Stimulated activated CD4-positive, alpha-beta T cell treated with anti-CD3 and anti-CD28 coated beads, Interleukin-4, amount 100 ng/mL, for 24 hours (primary cell): ENCODE measurements at places on chromosomes 4 and X.

GRCh38 chrX:29518100-29518499 is 697.3 kb upstream of the MAGEB2 start:
- no peak for DNase-seq

DNA sequence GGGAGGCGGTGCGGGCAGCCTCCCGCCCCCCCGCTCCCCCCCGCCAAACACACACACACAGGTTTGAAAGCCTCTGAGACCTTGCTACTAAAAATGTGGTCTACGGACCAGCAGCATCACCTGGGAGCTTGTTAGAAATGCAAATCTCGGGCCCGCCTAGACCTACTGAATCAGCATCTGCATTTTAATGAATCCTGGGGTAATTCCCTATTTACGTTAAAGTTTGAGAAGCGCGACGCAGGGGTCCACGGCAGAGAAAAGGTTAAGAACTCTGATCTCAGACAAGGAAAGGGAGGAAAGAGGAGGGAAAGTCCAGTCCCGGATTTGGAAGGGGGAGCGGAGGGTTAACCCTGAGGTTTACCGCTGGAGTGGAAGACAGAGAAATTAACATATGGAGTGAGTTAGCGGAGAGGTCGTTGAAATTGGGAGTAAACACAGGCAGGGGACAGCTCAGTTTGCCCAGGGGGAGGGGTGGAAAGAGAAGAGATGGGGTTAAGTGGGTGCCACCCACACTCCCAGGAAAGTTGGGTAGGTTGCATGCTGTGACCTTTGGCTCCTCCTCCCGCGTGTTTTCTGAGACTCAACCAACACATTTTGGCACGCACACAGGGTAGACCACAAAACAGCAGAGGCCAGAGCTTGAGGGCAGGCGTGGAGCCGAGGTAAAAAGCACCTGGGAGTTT is 483.6 kb downstream of the BCOR start:
- peak; percentile 81 for DNase-seq

DNA sequence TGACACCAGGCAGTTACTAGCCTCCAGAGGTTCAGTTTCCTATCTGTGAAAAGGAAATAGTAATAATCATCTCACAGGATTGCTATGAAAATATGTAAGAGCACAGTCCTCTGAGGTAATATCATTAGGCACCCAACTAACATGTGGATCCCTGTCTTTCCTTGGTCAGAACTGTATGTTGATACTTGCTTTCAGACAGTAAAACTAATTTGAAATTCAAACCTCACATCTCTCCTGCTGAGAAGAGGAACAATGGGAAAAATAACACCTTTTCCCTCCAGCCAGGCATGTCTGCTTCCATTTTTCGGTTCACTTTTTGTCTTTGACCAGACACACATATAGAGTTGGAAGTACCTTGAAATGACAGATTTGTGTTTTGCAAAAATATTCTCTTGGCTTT is 262.7 kb downstream of the IL15 start:
- DNase-seq: no peak

DNA sequence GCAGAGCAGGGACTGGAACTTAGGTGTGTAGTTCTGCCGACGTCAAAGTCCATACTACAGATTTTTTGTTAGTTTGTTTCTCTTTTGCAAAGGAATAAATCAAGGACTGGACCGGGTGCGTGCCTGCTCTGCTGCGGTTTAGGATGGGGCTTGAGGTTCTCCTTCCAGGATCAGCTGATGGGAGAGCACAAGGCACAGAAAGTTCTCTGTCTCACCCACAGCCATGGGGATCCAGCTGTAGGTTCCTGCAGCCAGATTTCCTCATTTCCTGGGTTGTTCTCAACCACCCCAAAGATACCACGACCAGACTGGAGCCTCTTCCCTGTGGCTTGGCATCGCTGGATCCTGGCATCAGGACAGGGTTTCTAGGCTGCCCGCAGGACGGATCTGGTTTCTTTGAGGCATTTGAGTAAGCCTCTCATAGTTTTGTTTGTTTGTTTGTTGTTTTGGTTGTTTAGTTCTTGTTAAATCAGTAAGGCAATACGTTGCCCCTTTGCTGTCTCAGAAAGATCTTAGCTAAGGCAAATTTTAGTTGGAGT is 789 bp upstream of the SRPX start:
- no peak for DNase-seq

- no peak for DNase-seq
Observed at GRCh38 chr4:38273407-38273806, 313.2 kb downstream of the PTTG2 start.
